ENCODE measurements at places on chromosomes 3 and 15. TPM values are rescaled to one million over a fixed set of nuclear protein-coding genes. Genes with fewer than 3 reads are reported as not detected.

Gene DNAJA4
- 53.0 TPM for total RNA-seq

Gene OIP5
- total RNA-seq, result 0.51 TPM

DNA sequence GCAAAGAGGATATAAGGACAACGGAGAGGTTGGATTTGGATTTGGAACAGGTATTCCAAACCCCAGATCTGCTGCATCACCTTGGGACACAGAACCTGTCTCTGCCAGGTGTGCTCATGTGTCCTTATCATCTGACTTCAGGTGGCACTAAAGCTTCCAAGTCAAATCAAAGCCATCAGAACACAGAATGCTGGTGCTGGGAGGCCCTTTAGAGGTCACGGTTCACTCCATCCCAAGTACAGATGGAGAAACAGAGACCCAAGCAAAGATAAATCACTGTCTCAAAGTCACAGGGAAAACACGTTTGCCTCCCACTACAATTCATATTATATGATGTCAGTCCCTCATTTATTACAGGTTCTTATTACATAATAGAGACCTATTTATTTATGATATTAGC, 72.8 kb downstream of the HES1 start:
- no peak for DNase-seq

DNA sequence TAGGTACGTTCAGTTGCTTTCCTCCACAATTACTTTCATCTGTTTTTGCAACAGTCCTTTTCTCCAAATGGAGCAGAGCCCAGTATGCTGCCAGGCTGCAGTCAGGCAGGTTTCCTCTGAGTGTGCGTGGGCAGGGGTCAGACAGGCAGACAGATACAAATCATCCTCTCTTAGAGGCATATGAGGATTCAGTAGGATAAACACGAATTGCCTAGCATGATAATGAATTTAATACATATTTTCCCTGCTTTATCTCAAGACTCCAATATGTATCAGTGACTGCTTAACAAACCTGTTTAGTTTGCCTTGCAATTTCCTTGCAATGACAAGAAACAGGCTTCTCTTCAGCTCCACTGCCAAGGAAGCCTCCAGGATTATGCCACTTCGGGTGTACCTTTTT, 140.7 kb upstream of the NR2E3 start:
- DNase-seq, result no peak

Gene SLC24A5
- total RNA-seq, result not detected

DNA sequence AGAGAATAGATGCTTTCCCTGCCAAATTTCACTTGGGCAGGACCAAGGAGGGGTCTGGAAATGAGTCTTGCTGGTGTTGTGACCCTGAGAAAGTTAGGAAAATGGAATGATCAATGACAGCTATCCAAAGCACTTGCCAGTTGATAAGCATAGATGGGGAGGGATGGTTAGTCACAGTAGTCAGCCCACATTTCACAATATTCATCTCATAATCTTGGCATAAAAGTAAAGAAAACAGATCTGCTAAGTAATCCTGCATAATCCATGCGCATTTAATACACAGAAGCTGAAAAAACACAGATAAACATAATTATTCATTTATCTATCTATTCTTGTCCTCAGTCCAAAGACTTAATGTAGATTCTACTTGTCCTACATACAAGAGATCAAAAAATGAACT, 184.1 kb downstream of the ZIC4 start:
- DNase-seq, result no peak

GRCh38 chr3:8972639-8973038, 9.4 kb upstream of the RAD18 start:
- DNase-seq, result no peak

DNA sequence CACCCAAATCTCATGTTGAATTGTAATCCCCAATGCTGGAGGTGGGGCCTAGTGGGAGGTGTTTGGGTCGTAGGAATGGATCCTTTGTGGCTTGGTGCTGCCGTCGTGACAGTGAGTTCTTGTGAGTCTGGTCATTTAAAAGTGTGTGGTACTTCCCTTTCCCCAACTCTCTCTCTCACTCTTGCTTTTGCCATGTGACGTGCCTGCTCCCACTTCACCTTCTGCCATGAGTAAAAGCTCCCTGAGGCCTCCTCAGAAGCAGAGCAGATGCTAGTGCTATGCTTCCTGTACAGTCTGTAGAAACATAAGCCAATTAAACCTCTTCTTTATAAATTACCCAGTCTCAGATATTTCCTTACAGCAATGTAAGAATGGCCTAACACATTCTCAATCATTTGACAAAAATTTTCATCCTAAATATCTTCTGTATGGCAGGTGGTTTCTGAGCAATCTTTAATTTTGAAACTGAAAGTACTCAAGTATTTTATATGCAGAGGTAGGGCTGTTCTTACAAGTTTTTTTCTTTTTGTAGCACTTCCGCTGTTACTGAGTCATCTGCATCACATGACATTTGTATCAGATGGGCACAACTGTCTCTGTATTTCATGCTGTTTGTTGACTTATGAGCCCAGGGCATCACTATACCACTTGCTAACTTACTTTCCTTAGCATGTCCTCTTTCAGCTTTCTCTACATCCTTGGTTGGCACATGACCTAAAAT, 8.8 kb downstream of the RPL39L start:
- no peak for DNase-seq

DNA sequence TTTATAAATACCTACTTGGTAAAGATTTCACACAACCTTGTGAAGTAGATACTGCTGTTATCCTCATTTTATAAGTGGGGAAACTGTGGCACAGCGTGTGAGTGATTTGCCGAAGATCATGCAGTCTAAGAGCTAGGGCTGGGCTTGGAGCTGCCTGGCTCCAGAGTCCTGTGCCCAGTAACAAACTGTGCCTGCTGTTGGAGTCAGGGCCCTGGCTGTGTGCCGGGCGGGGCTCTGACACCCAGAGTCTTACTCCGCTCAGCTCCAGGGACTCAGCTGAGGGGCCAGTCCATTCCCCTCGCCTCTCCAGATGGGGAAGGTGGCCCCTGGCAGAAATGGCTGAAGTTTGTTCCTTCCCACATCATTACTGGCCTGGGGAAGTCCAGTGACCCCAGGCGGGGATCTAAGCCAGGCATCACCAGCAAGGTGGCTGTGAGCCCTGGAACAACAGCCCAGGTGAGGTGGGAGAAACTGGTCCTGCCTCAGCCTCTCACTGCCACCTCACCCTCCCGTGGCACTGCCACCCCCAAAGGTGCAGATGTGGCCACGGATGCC, 17.3 kb upstream of the PLXNA1 start:
- peak; percentile 57 for DNase-seq

GRCh38 chr15:69384626-69385598, 29.2 kb upstream of the KIF23 start:
- DNase-seq, result peak; percentile 48

Gene HEG1
- 204 TPM for total RNA-seq

- peak; percentile 58 for DNase-seq
Observed at GRCh38 chr3:13612829-13613228, 63.9 kb downstream of the FBLN2 start.

DNA sequence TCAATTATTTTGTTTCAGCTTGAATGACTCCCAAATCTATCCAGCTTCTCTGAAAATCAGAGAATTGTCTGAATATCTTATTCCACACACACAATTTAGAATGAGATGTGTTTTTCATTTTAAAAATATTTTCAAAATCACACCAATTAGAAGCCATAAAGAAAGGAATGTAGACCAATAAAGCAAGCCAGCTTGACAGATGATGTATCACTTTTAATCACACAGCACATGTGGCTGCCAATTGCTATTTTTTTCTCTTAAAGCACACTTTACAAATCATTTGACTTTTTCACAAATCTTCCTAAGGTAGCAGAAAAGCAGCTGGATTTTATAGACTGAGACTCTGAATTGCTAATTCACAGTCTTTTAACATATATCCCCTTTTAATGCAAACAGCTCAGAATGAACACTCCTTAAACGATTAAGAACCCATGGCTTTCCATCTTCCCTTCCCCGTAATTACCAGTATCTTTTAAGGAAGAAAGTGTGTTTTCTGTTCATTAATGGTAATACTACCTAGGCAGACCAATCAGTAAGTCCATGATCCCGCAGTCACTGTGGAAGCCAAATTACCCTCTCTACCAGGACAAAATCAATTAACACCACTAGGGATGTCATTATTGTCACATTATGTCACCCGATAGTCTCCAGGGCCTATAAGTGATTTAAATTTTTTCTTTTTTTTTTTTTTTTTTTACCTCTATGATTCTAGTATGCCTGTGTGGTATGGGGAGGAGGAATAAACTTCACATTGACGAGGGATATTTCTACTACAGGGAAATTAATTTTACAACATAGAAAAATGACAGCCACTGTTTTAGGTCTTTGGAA, 250.0 kb upstream of the VEPH1 start:
- no peak for DNase-seq

GRCh38 chr3:197308591-197308990, 10.2 kb upstream of the DLG1 start:
- DNase-seq, result no peak

Gene GOLGA6L10
- total RNA-seq, result 0.23 TPM

GRCh38 chr3:43907508-43907858, 216.7 kb downstream of the ABHD5 start:
- DNase-seq, result no peak

Gene MAP6D1
- total RNA-seq, result 1.7 TPM

DNA sequence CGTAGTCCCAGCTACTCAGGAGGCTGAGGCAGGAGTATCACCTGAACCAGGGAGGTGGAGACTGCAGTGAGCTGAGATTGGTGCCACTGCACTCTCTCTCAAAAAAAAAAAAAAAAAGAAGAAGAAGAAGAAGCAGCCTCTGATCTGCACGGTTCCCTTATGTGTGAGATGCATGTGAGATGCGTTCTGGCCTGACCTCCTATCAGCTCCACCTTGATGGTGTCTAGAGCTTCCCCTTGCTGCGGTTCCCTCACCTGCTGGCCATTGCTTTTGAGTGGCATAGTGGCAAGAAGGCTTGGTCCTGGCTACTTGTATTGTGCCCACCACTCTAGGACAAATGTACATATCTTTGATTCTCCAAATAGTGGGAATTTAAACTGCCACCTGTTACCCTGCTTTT, 49.4 kb upstream of the CFAP161 start:
- no peak for DNase-seq

- DNase-seq, result no peak
Observed at GRCh38 chr3:159187706-159188105, 385.9 kb downstream of the MFSD1 start.

Gene WWTR1
- total RNA-seq, result 225 TPM

Gene RCN2
- 48.9 TPM for total RNA-seq

GRCh38 chr3:48684480-48685143, 1.1 kb downstream of the NCKIPSD start:
- DNase-seq, result peak; percentile 73

- no peak for DNase-seq
Observed at GRCh38 chr3:45353070-45353469, 35.3 kb upstream of the LARS2 start.

DNA sequence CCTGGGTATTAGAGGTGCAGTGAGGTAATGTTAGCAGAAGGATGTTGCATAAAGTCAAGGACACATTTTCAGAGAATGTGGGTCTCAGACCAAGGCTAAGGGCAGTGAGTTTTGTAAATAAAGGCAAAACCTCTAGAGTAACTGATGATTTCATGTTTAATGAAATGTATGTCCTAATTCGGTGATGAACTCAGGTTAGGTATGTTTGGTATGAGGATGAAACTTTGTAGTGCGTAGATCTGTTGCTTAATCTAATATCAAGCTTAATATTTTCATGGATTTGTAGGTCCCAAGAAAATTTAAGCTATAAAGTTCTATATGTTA, 3.6 kb downstream of the USP50 start:
- DNase-seq, result no peak

Gene CDHR4
- 0.26 TPM for total RNA-seq

Gene ITIH4
- 55.4 TPM for total RNA-seq

GRCh38 chr3:98612587-98612986, 19.2 kb upstream of the CPOX start:
- no peak for DNase-seq

DNA sequence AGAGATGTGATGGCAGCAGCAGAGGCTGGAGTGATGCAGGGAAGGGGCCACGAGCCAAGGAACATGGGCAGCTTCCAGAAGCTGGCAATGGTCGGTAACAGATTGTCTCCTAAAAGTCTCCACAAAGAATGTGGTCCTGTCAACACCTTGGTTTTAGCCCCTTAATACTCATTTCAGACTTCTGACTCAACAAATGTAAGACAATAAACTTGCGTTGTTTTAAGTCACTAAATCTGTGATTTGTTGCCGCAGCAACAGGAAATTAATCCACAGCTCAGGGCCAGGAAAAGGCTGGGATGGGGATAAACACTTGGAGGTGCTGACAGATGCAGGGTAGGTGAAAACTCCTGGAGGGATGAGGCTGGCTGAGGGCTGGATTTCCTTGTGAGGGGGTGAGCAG, 69.9 kb downstream of the OXNAD1 start:
- no peak for DNase-seq

GRCh38 chr3:196974661-196975060, 6.0 kb upstream of the PIGZ start:
- DNase-seq, result no peak
